Renal pelvis (tissue), 12 donors: ENCODE measurements at places on chromosomes 7 and 10.

GRCh38 chr7:36058020-36058592, 94.9 kb upstream of the EEPD1 start:
- DNase-seq = no peak

- DNase-seq = no peak
These were observed 83.7 kb downstream of the CARD11 start for GRCh38 chr7:2959828-2960599.

- DNase-seq = peak; percentile 59
These were observed 27.0 kb upstream of the SUN1 start for GRCh38 chr7:805261-805660.

GRCh38 chr10:18577823-18578685, 73.3 kb downstream of the NSUN6 start:
- DNase-seq = no peak

GRCh38 chr10:89535171-89536012, at the start of gene SLC16A12:
Gene SLC16A12 (minus strand): TSS chr10:89535594. CDS start chr10:89462578, 73,016 bp downstream.
- DNase-seq = peak; percentile 43

- no peak for DNase-seq
These were observed 578.7 kb upstream of the NRP1 start for GRCh38 chr10:33913194-33913593.
